ENCODE measurements at places on chromosomes 13 and 19.

GRCh38 chr19:43662487-43662886 is 7.5 kb downstream of the PLAUR start:
- no peak for DNase-seq

DNA sequence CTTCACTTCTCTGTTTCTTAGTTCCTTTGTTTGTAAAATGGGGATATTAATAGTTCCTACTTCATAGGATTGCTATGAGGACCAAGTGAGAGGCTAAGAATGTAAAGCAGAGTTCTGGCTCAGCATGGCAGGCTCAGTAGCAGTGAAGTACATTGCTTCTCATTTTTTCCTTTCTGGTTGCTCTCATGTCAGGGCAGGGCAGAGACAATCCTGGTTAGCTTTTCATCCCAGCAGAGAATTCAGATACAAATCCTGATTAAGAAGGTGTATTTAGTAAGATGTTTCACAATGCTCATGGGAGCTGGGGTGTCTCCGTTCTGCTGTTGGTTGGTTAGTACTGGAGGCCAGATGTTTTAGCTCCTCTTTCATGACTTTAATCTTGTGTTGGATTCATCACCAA is 42.9 kb downstream of the WASF3 start:
- DNase-seq, result no peak

- no peak for DNase-seq
Measured at GRCh38 chr19:1768248-1768647, 14.9 kb downstream of the ONECUT3 start.

DNA sequence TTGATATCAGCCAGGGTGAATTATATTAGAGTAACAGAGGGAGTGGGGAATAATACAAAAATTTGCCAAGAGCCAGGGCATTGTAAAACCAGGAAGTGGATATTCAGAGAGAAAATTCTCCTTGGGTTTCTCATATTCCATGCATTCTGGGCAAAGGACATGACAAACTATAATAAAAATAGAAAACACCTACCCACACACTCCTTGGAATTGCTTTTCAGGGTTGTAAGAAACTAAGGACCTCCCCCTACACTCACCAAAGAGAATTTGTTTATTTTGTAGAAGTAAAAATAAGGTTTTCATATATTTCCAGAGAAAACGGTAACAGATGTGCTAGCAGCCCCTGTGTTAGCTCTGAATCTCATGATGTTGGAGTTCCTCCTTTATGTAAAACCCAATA is 649.6 kb downstream of the SLITRK1 start:
- no peak for DNase-seq

Data from activated naive CD4-positive, alpha-beta T cell (primary cell).